ENCODE measurements at places on chromosomes 7 and 10.

GRCh38 chr10:117431160-117431559 is 55.9 kb upstream of the PDZD8 start:
- DNase-seq, result no peak

GRCh38 chr10:124225029-124225466 is 131.7 kb upstream of the CHST15 start:
- DNase-seq, result no peak

GRCh38 chr7:101507791-101508252 is 121.3 kb downstream of the MYL10 start:
- DNase-seq, result no peak

GRCh38 chr10:42962902-42963231 is 114.0 kb upstream of the RET start:
- peak; percentile 32 for DNase-seq

GRCh38 chr7:8115547-8116402 is 146.2 kb downstream of the ICA1 start:
- no peak for DNase-seq

DNA sequence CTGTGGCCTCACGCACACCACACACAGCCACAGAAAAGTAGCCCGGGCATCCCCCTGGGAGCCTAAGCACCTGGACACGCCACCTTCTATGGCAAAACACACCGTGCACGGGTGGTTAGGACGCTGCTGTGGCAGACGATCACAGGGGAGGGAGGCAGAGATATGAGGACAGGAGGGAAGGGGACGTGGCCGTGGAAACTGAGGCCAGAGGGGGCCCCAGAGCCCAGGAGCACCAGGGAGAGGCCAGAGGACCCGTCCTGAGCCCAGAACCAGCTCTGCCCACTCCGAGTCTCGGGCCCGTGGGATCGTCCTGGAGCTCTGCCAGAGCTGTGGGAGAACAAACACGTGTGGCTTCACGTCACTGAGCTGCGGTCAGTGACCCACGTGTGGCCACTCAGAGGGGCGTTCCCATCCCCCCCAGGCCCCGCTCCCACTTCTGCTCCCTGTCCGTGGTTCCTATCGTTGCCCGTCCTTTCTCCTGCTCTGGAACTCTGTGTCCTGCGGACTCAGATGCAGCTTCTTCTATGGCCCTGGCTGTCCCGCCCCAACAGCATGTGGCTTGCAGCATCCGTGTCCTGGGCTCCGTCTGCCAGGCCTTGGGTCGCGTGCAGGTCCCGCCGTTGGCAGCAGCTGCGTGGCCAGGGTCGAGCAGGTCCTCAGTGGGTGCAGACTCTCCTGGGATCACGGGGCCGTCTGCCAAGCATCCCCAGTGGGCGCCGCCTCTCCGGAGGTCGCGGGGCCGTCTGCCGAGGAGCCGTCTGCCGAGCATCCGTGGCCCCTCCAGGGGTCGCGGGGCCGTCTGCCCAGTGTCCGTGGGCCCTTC is 31.0 kb downstream of the GET4 start:
- no peak for DNase-seq

DNA sequence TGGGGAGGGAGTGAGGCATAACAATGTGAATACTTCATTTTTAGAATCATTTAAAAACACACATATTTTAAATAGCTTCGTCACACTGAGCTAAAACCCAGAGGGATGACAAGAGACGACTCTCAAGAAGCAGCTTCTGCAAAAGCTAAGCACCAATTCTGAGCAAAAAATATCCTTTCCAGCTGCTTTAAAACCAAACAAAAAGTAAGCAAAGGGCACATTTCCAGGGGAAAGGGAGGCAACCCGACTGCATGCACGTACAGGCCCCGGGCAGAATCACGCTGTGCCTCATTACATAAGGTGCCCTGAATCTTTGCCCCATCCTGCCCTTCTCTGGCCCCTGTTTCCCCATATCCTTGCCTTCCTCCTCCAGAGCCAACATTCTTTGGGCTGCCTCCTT is 78.4 kb downstream of the DGKI start:
- no peak for DNase-seq

GRCh38 chr10:4177791-4178190 is 392.8 kb upstream of the KLF6 start:
- no peak for DNase-seq

- DNase-seq, result no peak
Measured at GRCh38 chr7:27608776-27609495, 53.7 kb downstream of the HIBADH start.

GRCh38 chr7:149199234-149199995 is 4.1 kb downstream of the ZNF282 start:
- DNase-seq, result no peak

- no peak for DNase-seq
Measured at GRCh38 chr7:151204383-151205032, 5.8 kb downstream of the H2BK1 start.

DNA sequence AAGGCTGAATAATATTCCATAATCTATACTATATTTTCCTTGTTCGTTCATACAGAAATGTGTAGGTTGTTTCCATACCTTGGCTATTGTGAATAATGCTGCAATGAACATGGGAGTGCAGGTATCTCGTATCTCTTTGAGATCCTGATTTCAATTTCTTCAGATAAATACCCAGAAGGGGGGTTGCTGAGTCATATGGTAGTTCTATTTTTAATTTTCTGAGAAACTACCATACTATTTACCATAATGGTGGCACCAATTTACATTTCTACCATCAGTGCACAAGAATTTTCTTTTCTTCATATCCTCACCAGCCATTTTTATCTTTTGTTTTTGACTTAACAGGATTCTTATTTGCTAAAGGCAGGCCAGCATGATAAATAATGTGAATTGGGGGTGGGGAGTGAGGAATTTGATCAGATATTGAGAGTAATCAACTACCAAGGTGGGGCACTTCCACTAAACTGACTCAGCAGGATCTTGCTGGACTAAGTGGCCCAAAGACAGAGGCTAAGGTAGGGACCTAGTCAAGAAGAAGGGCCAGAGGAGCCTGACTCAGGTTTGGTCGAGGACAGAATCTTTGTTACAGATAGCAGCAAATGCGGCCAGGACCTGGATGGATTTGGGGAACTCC is 21.5 kb upstream of the CCSER2 start:
- DNase-seq, result no peak

DNA sequence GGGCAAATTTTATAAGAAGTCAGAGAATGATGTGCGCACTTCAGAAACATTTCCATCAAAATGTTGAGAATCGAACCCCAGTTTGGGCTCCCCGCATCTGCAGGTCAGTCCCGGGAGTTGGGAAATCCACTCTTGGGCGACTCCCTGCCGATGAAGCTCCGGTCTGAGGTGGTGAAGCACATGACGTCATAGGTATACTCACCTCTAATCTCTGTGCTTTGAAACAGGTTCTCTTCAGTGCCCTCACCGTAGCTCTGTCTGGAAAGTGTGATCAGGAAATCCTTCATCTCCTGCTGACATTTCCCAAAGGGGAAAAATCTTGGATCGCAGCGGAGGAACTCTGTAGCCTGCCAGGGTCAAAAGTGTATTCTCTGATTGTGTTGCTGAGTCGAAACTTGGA is 138.5 kb downstream of the ABCA13 start:
- DNase-seq, result no peak

GRCh38 chr10:63491588-63492316 is 26.0 kb upstream of the JMJD1C start:
- DNase-seq, result no peak

DNA sequence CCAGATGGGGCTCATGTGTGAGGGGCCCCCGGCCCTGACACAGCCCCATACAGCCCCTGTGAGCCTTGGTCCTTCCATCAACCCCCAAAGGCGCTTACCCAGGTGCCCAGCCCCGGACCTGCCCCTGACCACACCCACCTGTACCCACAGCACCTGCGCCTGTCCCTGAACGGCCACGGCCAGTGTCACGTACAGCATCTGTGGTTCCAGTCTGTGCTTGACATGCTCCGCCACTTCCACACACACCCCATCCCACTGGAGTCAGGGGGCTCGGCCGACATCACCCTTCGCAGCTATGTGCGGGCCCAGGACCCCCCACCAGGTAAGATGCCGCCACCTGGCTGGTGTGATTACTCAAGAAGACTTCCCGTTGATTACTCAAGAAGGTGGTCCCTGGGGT is 33.5 kb downstream of the SH2B2 start:
- DNase-seq, result no peak

GRCh38 chr7:23012908-23013714 is 819 bp downstream of the HYCC1 start:
- DNase-seq, result peak; percentile 51
